Esophagus squamous epithelium (tissue), 5 donors: ENCODE measurements at places on chromosomes 12 and 14.
A peak's percentile ranks its signal among the peaks of the same experiment; 100 is the strongest.

GRCh38 chr12:120999191-121000120, 16.8 kb downstream of the C12orf43 start:
- no peaks in the 10 kb centered on the region for H3K27me3 ChIP-seq
- no peaks in the 10 kb centered on the region for H3K4me1 ChIP-seq
- H3K27ac ChIP-seq = no peak overlapping the region
- no peak overlapping the region for H3K4me3 ChIP-seq

GRCh38 chr14:24381363-24382063, 13.5 kb downstream of the NFATC4 start:
- no peaks in the 10 kb centered on the region for H3K36me3 ChIP-seq
- H3K27me3 ChIP-seq = no peaks in the 10 kb centered on the region
- no peak overlapping the region for H3K4me3 ChIP-seq
- no peak for DNase-seq
- H3K27ac ChIP-seq = peak overlapping the region; percentile 13

GRCh38 chr14:103500148-103500990, 22.3 kb downstream of the CKB start:
- H3K36me3 ChIP-seq = peaks cover 95% of the 10 kb centered on the region
- no peaks in the 10 kb centered on the region for H3K4me1 ChIP-seq
- DNase-seq = no peak
- H3K27ac ChIP-seq = peak overlapping the region; percentile 1
- H3K27me3 ChIP-seq = no peaks in the 10 kb centered on the region

DNA sequence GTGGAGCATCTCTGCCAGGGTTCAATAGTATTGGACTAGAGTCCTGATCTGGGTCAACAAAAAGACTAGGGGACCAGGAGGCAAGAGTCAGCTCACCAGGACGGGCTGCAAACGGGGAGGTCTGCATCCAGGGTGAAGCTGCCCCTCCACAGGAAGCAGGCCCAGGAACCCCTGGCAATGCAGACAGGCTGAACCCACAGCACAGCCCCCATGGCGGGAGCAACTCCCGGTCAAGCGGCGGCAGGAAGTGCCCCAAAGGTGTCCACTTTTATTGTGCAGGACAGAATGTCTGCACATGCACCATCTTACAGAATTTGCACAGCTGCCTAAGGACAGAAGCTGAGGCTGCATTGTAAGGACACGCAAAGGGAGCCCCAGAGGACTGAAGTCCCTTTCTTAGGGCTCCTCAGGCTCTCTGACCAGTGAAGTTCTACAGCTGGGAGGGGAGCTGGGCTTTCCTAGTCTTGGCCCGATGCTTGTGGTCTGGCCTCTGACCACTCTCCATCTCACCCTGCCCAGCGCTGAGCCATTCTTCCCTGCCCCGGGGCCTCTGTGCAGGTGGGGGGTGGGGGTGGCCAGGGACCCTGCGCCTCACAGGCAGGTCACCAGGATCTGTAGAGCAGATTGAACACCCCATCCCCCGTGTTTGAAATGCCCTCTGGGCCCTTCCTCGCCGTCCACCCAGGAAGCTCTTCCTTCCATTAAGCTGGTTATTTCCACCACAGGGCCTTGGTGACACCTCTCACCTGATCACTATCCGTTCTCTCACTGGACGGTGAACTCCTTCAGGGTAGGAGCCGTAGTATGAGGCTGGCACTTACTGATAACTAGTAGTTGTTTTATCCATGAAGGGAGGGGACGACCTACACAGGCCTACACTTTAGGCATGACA, 75.9 kb downstream of the NINJ2 start:
- H3K4me3 ChIP-seq = no peak overlapping the region
- no peaks in the 10 kb centered on the region for H3K4me1 ChIP-seq
- no peaks in the 10 kb centered on the region for H3K36me3 ChIP-seq
- H3K27me3 ChIP-seq = no peaks in the 10 kb centered on the region
- no peak overlapping the region for H3K27ac ChIP-seq

- DNase-seq = peak; percentile 54
- H3K36me3 ChIP-seq = peaks cover 2% of the 10 kb centered on the region
- no peaks in the 10 kb centered on the region for H3K27me3 ChIP-seq
- peaks cover 7% of the 10 kb centered on the region for H3K4me1 ChIP-seq
These were observed 604 bp downstream of the ZNF384 start for GRCh38 chr12:6688543-6688998.

GRCh38 chr12:122182887-122183587, at the start of gene LRRC43:
Gene LRRC43, plus strand, starts transcription at chr12:122183123. Its CDS starts 22 bp downstream, at chr12:122183145.
- H3K27me3 ChIP-seq = no peaks in the 10 kb centered on the region
- no peaks in the 10 kb centered on the region for H3K4me1 ChIP-seq
- no peak within 1 kb of the TSS for H3K27ac ChIP-seq
- H3K36me3 ChIP-seq = no peaks in the 10 kb centered on the region
- DNase-seq = no peak

- peaks cover 3% of the 10 kb centered on the region for H3K36me3 ChIP-seq
- H3K27ac ChIP-seq = peak overlapping the region; percentile 42
- no peak for DNase-seq
- H3K27me3 ChIP-seq = no peaks in the 10 kb centered on the region
These were observed 6.0 kb downstream of the PSMD9 start for GRCh38 chr12:121894633-121895032.

- no peaks in the 10 kb centered on the region for H3K27me3 ChIP-seq
- H3K36me3 ChIP-seq = no peaks in the 10 kb centered on the region
- no peak for DNase-seq
- H3K4me3 ChIP-seq = no peak overlapping the region
- no peaks in the 10 kb centered on the region for H3K4me1 ChIP-seq
These were observed 23.3 kb downstream of the PDZRN4 start for GRCh38 chr12:41211448-41211847.

GRCh38 chr14:94764573-94764972, 5.3 kb downstream of the GSC start:
- DNase-seq = no peak
- H3K36me3 ChIP-seq = no peaks in the 10 kb centered on the region
- no peak overlapping the region for H3K4me3 ChIP-seq
- H3K27me3 ChIP-seq = peaks cover 6% of the 10 kb centered on the region
- H3K4me1 ChIP-seq = peaks cover 15% of the 10 kb centered on the region

GRCh38 chr14:45426685-45427282, 173.8 kb upstream of the MIS18BP1 start:
- H3K27ac ChIP-seq = no peak overlapping the region
- H3K4me3 ChIP-seq = no peak overlapping the region
- H3K27me3 ChIP-seq = no peaks in the 10 kb centered on the region
- no peaks in the 10 kb centered on the region for H3K4me1 ChIP-seq
- DNase-seq = no peak
- H3K36me3 ChIP-seq = no peaks in the 10 kb centered on the region

- no peaks in the 10 kb centered on the region for H3K27me3 ChIP-seq
- H3K4me3 ChIP-seq = no peak overlapping the region
- H3K36me3 ChIP-seq = peaks cover 57% of the 10 kb centered on the region
- H3K27ac ChIP-seq = no peak overlapping the region
- no peak for DNase-seq
These were observed 117.3 kb downstream of the ERC1 start for GRCh38 chr12:1108276-1108675.

DNA sequence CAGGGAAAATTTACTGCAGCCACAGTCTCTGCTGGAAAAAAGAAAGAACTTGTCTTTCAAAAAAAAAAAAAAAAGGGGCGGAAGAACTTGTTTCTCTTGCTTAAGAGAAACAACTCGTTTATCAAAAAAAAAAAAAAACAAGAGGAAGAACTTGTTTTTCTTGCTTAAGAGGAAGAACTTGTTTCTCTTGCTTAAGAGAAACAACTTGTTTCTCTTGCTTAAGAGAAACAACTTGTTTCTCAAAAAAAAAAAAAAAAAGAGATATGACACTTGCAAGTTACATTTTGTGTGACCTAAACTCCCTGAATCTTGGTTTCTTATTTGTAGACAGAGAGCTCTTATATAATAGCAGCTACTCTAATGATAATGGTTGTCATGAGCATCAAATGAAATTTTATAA, 44.7 kb upstream of the USP15 start:
- H3K36me3 ChIP-seq = no peaks in the 10 kb centered on the region
- H3K27me3 ChIP-seq = no peaks in the 10 kb centered on the region
- DNase-seq = no peak
- H3K4me3 ChIP-seq = no peak overlapping the region

GRCh38 chr14:55481769-55482168, 41.4 kb upstream of the TBPL2 start:
- no peak overlapping the region for H3K4me3 ChIP-seq
- no peak for DNase-seq
- H3K27ac ChIP-seq = no peak overlapping the region
- no peaks in the 10 kb centered on the region for H3K36me3 ChIP-seq
- no peaks in the 10 kb centered on the region for H3K27me3 ChIP-seq

DNA sequence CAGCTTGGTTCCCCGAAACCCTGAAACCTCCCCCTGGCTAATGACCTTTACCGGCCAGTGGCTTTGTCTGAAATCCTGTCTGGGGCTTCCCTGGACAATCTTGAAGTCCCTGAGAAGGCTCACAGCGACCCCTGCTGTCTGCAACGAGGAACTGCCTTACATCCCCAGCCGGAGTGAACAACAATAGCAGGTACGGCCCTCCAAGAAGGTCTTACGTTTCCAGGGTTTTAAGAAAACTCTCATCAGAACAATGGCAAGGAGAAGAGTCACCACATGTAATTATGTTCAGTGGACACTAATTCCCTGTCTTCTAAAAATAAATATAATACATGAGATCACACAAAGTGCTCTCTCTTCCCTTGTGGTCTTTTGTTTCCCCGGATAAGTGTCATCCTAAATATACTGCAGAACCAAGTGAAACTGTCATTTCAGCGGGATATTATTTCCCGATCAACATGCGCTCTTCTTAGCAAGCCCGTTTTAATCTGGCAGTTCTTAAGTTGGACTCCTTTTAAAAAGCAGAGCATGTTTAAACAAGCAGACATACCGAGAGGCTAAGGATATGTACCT, 53.3 kb downstream of the RBM19 start:
- H3K4me1 ChIP-seq = no peaks in the 10 kb centered on the region
- no peaks in the 10 kb centered on the region for H3K27me3 ChIP-seq
- H3K36me3 ChIP-seq = no peaks in the 10 kb centered on the region
- no peak overlapping the region for H3K4me3 ChIP-seq
- DNase-seq = no peak
- H3K27ac ChIP-seq = no peak overlapping the region

DNA sequence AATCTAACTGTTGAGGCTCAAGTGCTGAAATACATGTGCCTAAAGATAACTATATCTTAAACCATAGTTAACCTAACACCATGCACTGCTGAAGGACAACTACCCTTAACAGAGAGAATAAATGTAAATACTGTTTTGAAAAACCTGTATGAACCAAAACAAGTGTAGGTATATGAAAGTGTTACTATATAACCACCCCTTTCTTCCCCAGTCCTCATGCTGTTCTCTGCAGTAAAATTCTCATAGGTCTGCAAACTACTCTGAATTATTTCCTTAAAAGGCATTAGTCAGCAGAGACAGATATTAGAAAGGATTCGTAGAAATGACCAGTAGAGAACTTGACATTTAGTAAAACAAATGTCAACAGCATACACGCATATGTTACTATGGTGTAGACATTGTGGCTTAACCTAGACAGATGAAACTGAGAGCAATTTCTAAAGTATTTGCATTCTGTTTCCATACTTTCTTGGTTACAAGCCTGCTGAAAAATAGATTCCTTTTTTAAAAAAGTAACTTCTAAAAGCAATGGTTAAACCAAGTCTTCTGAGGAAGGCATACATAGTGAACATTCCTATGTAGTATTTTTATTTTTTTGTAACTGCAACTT, 13.9 kb downstream of the CSRP2 start:
- peaks cover 5% of the 10 kb centered on the region for H3K36me3 ChIP-seq
- H3K4me1 ChIP-seq = no peaks in the 10 kb centered on the region
- no peak overlapping the region for H3K4me3 ChIP-seq
- no peak for DNase-seq

GRCh38 chr12:6765048-6765633, 1.0 kb upstream of the PTMS start:
- peak overlapping the region; percentile 85 for H3K4me3 ChIP-seq
- H3K4me1 ChIP-seq = peaks cover 38% of the 10 kb centered on the region
- H3K27ac ChIP-seq = peak overlapping the region; percentile 95
- H3K36me3 ChIP-seq = no peaks in the 10 kb centered on the region

DNA sequence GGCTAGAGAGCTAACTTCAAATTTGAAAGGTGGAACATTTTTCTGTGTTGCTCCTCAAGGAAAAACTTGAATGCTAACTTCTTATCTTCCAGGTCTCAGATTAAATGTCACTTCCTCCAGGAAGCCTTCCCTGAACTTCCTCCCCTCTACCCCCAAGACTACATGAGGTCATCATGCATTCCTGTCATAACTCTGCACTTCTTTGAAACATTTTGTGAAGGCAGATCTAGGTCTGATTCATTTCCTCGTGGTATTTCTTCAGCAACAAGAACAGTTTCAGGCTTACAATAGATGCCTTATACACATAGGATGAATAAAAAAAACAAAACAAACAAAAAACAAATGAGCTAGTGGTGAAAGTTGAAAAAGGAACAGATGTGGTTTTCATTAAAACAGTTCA, 97.1 kb upstream of the SRRM4 start:
- H3K27ac ChIP-seq = no peak overlapping the region
- H3K27me3 ChIP-seq = no peaks in the 10 kb centered on the region
- no peaks in the 10 kb centered on the region for H3K36me3 ChIP-seq
- H3K4me1 ChIP-seq = no peaks in the 10 kb centered on the region

DNA sequence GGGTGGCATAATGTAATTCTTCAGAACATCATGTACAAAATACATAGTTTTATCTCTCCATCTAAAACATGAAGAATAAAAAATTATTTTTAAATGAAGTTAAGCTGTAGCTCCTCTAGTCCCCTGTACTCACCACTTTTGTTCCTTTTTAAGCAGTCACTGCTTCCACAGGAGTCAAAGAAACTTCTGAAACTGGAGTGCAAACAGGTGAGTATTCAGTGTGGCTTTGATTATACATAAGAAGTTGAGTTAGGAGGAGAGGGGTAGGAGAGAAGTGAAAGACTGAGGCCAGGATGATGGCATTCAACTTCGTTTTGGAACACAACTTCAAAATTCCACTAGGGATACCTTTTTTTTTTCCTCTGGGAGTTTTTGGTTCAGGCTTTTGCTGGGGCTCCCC, 131.4 kb upstream of the CNTN1 start:
- no peak overlapping the region for H3K4me3 ChIP-seq
- no peak for DNase-seq
- no peaks in the 10 kb centered on the region for H3K27me3 ChIP-seq
- H3K4me1 ChIP-seq = no peaks in the 10 kb centered on the region
- H3K27ac ChIP-seq = no peak overlapping the region

DNA sequence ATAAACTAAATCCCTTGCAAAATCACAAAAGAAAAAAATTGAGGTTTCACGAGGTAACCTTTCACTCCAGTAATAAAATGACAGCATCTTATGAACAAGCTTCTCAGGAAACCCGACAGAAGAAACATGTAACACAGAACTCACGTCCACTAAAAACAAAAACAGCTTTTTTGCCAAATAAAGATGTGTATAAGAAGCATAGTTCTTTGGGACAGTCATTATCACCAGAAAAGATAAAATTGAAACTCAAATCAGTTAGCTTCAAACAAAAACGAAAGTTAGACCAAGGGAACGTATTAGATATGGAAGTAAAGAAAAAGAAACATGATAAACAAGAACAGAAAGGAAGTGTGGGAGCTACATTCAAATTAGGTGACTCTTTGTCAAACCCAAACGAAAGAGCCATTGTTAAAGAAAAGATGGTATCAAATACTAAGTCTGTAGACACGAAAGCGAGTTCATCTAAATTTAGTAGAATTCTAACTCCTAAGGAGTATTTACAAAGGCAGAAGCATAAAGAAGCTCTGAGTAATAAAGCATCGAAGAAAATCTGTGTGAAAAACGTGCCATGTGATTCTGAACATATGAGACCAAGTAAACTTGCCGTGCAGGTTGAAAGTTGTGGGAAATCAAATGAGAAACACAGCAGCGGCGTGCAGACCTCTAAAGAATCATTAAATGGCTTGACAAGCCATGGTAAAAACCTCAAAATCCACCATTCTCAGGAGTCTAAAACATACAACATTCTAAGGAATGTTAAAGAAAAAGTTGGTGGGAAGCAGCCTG, 25.8 kb downstream of the RESF1 start:
- H3K27me3 ChIP-seq = no peaks in the 10 kb centered on the region
- H3K4me1 ChIP-seq = no peaks in the 10 kb centered on the region
- H3K4me3 ChIP-seq = no peak overlapping the region
